Stimulated activated CD4-positive, alpha-beta T cell treated with anti-CD3 and anti-CD28 coated beads, Interleukin-2, amount 100 ng/mL, for 24 hours (primary cell): ENCODE measurements at places on chromosomes 5 and 9.

- no peak for DNase-seq
These were observed 28.4 kb downstream of the RFX3 start for GRCh38 chr9:3497401-3497800.

DNA sequence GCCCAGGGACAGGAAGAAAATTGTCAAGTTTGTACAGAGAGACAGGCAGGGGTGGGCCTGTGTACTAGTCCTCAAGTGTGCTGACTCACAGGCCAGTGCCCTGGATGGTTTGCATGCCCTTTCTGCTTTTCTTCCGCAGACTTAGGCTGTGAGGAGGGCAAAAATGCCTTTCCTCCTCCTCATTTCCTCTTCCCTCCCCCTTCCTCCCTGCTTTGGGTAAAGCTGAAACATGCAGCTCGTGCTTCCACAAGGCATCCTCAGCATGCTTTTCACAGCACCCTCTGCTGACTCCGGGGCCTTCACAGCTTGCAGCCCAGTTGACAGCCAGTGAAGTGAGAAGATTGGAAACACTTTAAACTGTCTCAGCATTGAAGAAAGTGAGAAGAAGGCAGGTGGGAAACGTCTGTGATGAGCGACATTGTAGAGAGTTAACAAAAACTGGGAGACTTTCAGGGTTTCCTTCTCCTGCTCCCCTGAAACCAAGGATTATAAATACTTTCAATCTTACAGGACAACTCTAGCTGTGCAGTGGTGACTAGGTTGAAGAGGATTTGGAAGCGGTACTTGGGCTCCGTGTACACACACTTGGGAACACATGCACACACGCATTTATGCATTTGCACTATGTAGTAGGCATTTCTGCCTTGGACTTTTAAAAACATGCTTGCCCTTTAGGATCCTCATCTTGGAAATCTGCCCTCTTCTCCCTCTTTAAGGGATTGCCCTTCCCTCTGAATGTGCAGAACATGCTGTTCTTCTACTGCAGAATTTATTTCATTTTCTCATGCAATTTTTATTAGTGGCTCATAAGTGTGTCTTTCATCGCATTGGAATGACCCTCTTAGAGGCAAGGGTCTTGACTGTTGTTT lies 138.8 kb downstream of the GRIA1 start:
- DNase-seq = no peak

- DNase-seq = no peak
These were observed 536.6 kb downstream of the PDE4D start for GRCh38 chr5:59356813-59357380.

GRCh38 chr5:90555666-90556065 lies 2.9 kb upstream of the ADGRV1 start:
- no peak for DNase-seq

- DNase-seq = no peak
These were observed 22.3 kb downstream of the FAM78A start for GRCh38 chr9:131253891-131254491.

DNA sequence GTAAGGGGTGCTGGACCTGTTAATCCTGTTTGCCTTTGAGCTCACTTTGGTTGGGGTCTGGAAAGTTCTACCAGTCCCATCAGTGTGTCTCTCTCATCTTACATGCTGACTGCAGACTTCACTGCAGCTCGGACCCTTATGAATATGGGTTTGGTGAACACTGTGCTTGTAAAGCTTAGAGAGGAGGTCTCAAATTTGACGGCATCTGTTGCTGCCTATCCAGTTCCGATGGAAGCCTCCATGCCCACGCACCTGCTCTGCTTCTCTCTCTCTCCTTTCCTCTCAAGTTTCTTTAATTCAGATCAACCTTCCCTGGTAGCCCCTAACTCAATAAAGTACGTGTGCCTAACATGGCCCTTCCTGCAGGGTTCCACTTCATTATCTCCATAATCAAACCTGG lies 217.9 kb downstream of the HSPA4 start:
- no peak for DNase-seq

- no peak for DNase-seq
These were observed 695.1 kb downstream of the NR2F1-AS1 start for GRCh38 chr5:92885950-92886349.

- no peak for DNase-seq
These were observed 25.8 kb upstream of the PRXL2C start for GRCh38 chr9:96680812-96681499.
